Mucosa of descending colon (tissue), 3 donors: ENCODE measurements at places on chromosomes 1 and 21. TPM values are rescaled to one million over a fixed set of nuclear protein-coding genes. Genes with fewer than 3 reads are reported as not detected.

Gene ERG
- 8.4 TPM for total RNA-seq

Gene GPATCH3
- 17.5 TPM for total RNA-seq

Gene FAM3B
- 2.3 TPM for total RNA-seq

Gene COP1
- 51.9 TPM for total RNA-seq

Gene SPRR4
- not detected for total RNA-seq

Gene SNIP1
- total RNA-seq: 22.5 TPM

Gene SGIP1
- total RNA-seq: 0.93 TPM

Gene FABP3
- 5.6 TPM for total RNA-seq

Gene MTARC1
- total RNA-seq: 47.2 TPM

Gene AIM2
- total RNA-seq: 0.38 TPM

Gene NHLH1
- total RNA-seq: 0.14 TPM

Gene KIF26B
- total RNA-seq: 0.39 TPM

Gene SIK1
- 5.5 TPM for total RNA-seq

Gene HSPB7
- 13.0 TPM for total RNA-seq

Gene CTH
- total RNA-seq: 7.2 TPM

Gene TRIM67
- 0.22 TPM for total RNA-seq

Gene SELENBP1
- 2,582 TPM for total RNA-seq

Gene PIGV
- 17.5 TPM for total RNA-seq

Gene S100A14
- 122 TPM for total RNA-seq

Gene CDC42BPA
- total RNA-seq: 32.6 TPM

Gene RIPPLY3
- total RNA-seq: not detected

Gene SFN
- 124 TPM for total RNA-seq

Gene CAPN8
- 88.6 TPM for total RNA-seq

Gene LRRC53
- total RNA-seq: not detected
